Frontal cortex (tissue), 4 donors: ENCODE measurements at places on chromosomes 12 and 14. TPM values are rescaled to one million over a fixed set of nuclear protein-coding genes. Genes with fewer than 3 reads are reported as not detected.

GRCh38 chr14:39318574-39318973, 84.9 kb downstream of the MIA2 start:
- no peak for DNase-seq

LRRIQ1 gene
- total RNA-seq: 6.5 TPM

DNA sequence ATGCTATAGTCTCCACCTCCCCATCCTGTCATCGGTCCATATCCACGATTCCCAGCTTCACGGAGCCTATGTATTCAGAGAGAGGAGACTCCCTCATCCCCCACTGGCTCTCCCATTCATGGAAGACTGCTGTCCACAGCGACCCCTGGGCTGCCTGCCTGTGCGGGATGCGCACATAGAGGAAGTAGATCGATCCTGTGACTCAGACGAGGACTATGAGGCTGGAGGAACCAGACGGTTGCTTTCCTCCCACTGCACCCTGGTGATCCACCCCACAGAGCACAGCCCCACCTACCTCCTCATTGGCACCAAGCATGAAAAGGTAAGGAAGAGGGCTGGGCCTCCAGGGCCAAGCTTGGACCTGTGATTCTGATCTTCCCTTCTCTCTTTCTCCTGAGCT, 24.4 kb downstream of the PIGH start:
- no peak for DNase-seq

GRCh38 chr12:52971679-52972329, 22.9 kb downstream of the KRT18 start:
- no peak for DNase-seq

PRR13 gene
- 4.9 TPM for total RNA-seq

PTHLH gene
- not detected for total RNA-seq

OVCH1 gene
- 0.41 TPM for total RNA-seq

GRCh38 chr14:100030452-100031153, 34.6 kb upstream of the EVL start:
- no peak for DNase-seq

- DNase-seq: no peak
Observed at GRCh38 chr14:47511829-47512228, 163.6 kb downstream of the MDGA2 start.

STAC3 gene
- total RNA-seq: 1.6 TPM

DNA sequence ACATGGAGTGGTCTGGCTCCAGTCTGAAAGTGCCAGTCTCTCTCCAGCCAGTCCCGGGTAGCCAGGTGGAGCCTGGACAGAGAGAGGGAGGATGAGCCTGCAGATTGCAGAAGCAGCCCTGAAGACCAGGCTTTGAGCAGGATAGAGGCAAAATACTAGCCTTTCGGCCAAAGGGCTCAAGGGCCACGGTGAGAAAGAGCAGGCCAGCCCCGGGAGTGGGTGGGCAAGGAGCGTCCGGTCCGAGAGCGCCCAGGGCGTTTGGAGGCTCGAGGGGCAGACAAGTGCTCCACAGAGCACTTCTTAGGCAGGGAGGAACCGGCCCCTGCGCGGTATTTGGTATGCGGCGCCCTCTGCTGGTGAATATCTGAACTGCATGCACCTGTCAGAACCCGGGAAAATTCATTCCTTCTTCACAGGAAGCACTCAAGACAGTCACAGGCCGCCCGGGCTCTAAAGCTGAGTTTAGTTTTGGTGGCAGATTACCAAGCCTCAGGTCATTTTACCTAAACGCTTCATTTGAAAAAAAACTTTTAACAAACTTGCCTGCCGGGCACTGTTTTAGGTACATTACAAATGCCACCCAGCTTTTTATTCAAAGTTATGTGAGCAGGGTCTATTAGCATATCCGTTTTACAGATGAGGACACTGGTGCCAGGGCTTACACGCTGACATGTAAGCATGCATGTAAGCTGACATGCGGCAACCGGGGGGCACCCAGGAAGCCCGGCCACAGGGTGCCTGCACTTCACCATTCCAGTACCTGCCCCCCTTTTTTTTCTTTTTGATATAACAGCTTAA, 21.0 kb upstream of the PSMC1 start:
- DNase-seq: no peak

DNA sequence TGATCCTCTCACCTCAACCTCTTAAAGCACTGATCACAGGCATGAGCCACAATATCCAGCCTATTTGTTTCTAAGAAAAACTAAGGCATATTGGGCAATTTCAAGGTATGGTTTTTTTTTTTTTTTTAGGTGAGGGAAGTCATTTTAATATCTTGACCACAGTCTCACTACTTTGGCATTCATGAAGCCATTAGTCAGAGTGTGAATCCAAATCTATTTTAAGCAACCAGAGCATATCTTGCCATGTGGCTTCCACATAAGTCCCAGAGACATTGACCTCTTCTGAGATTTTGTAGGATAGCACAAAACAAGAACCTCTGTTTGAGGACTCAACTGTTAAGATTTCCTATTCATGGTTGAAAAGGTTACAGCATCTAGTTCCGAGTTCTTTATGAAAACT, 130.3 kb upstream of the RBM19 start:
- DNase-seq: no peak

DNA sequence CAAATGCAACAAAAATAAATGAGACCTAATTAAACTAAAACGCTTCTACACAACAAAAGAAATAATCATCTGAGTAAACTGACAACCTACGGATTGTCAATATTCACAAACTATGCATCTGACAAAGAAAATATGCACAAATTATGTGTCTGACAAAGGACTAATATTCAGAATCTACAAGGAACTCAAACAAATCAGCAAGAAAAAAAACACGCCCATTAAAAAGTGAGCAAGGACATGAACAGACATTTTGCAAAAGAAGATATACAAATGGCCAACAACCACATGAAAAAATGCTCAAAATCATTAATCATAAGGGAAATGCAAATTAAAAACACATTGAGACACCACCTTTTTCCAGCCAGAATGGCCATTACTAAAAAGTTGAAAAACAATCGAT, 37.0 kb downstream of the BLTP3B start:
- DNase-seq: no peak

DNA sequence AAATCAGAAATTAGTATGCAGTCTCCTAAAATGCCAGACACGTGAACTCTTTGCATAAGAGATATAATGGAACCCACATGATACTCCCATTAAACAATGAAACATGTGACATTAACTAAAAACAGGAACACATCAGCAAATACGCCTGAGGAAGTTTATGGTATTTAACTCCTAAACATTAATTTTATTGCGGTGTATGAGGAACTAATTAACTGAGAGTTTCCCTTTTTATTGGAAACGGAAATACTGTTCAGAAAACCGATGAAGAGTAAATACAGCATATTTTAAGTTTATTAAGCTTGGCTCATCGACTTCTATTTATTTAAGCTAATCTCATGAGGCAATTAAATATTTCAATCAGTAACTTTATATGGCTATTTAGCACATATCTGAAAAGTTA, 290.3 kb downstream of the SOX5 start:
- no peak for DNase-seq

DNA sequence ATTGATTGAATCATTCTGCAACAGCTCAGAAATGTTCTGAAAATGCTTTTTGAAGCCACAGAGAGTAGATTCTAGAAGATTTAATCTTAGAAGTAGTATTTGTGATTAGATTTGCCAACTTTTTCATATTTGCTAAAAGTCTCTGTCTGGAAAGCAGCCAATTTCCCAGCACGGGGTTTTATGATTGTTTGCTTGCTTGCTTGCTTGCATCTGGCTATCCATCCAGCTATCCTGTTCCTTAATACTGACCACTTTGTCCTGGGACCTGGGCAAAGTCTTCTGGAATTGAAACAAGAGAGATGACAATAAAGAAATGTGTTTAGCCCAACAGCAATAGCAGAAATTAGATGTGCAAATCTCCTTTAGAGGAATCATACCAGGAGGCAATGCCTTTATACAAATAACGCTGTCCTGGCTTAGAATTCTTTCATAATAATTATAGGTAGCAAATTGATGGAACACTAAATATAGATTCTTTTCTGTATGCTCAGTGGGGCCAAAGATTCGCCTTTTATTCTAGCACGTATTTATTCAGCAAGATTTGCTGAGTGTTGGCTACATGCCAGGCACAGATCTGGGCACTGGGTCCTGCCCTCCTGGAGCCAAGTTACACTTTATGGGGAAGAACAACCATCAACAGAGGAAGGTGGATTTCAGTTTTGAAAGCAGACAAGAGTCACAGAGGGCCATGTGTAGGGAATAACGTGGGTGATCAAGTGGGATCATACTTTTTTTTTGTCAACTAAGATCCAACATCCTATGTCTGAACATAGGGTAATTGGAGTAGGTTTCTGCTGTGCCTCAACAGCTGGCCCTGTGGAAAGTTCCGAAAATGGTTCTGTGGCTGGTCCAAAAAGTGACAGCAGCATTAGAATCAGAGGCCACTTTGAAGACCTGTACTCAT, 25.3 kb downstream of the MYBPC1 start:
- DNase-seq: no peak

GRCh38 chr12:124109760-124110159, 136.7 kb downstream of the ZNF664 start:
- no peak for DNase-seq

GRCh38 chr12:102879144-102879763, 37.8 kb downstream of the PAH start:
- DNase-seq: peak; percentile 40

TSPAN11 gene
- total RNA-seq: 2.9 TPM

OR4K1 gene
- not detected for total RNA-seq

RERG gene
- total RNA-seq: 1.6 TPM

DNA sequence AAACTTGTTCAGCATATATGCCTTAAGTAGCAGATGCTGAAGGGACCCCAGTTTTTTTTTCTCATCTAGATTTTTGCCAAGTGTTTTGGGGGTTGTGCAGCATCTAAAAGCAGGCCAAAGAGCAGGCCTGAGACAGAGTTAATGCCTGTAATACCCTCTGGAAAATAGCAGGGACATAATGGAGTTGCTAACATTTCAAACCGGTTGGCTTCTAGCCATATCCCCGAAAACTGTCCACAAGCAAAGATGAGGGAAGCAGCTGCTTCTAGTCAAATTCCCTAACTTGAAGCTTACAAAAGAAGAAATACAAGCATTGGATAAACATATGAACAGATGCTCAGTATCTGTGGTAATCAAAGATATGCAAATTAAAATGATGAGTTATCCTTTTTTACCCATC, 52.1 kb upstream of the AEBP2 start:
- DNase-seq: no peak
